ENCODE measurements at places on chromosomes 5 and 9.

DNA sequence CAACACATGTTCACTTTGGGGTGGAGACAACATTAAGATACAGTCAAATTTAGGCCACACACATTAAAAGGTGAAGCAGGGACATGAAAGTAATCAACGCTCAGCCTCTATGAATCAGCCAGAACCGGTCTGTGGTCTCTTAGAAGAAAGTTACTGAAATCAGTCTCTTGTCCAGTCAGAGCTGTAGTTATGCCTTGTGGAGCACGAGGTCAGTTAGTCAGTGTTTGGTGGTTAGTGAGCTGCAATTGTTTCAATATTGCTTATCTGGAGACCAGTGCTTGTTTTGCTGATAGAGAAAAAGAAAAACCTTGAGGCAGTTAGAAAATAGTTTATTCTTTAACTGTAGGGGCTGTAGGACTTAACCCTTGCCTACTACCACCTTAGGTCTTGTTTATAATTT is 157.8 kb upstream of the RASEF start:
- DNase-seq, result peak; percentile 89

DNA sequence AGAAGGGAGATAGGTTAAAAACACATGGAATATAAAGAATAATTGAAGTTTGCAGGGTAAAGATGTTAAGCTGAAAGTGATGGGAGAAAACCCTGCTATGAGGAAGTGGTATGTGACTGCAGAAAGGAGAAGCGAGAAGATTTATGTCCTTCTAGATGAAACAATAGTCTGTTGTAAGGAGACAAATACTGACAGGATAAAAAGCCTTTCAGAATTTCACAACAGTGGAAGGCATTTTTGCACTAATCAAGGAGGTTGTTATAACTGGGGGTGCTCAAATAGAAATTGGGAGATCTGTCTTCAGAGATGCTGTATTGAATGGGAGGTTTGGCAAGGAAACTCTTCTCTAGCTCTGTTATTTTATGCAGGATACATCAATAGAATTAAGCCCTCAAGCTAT is 69.6 kb downstream of the NMUR2 start:
- no peak for DNase-seq

DNA sequence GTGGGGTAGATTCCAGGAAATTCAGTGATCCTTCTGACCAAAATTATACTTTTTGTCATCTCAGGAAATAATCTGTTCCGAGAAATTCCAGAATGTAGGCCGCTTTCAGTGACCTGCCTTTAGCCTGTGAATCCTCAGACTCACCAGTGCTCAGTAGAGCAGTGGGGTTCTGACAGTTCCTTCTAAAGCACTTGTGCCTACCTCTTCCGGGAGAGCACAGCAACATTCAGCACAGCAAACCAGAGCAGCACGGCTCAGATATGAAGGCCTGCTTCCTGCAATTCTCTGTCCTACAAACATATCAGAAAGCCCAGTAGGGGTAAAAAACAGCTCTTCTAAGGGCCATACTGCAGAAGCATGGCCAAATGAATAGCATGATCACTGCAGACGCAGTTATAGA is 15.0 kb downstream of the FANCC start:
- DNase-seq, result no peak

GRCh38 chr5:180084638-180085561 is 13.3 kb upstream of the RNF130 start:
- peak; percentile 91 for DNase-seq

- DNase-seq, result no peak
Measured at GRCh38 chr9:72661401-72662135, 140.2 kb downstream of the TMC1 start.

DNA sequence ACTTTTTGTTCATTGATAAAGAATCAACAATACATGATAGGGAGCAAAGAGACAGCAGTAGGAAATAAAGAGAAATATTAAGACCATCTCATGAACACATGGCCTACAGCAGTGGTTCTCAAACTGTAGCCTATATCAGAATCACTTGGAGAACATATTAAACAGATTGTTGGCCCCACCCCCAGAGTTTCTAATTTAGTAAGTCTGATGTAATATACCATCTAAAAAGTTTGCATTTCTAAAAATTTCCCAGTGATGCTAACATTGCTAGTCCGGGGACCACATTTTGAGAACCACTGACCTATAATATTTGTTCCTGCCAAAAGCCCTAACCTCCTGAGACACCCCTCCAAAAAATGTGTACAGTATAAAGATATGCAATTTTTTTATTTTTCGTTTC is 306.2 kb upstream of the NREP start:
- DNase-seq, result peak; percentile 18
